Femur (tissue), 1 donor: ENCODE measurements at places on chromosomes 12 and 14.
A peak's percentile ranks its signal among the peaks of the same experiment; 100 is the strongest.

DNA sequence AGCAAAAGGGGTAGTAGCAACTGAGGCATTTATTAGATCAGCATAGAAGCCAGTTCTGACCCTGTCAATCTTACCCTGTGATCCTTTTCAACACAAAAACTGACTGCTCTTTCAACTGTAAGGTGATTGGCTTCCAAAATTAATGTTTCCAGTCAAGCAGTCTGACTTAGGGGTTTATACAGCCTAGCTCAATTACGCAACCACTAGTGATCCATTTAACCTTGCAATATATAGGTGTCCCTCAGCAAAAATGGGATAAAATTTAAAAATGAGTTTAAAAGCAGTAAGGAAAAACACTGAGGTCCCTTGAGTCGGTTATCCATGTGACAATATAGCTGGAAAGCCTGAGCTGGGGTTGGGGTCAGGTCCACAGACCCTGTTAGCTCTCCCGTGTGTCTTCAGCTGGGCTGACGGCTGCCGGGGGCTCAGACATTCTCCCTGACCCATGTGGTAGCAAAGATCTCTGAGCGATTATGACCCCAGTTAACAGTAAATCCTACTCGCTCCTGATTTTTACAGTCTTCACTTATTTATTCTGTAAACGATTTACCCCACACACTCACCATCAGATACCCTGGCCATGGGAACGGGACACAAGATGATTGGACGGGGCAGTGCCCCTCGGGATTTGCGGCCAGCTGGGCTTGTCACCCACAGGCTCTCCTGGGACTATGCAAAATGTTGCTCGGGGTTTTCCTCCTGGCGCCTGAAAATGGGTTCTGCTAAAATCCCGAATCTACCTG is 16.6 kb downstream of the ADGRD1 start:
- peak; percentile 5 for DNase-seq

DNA sequence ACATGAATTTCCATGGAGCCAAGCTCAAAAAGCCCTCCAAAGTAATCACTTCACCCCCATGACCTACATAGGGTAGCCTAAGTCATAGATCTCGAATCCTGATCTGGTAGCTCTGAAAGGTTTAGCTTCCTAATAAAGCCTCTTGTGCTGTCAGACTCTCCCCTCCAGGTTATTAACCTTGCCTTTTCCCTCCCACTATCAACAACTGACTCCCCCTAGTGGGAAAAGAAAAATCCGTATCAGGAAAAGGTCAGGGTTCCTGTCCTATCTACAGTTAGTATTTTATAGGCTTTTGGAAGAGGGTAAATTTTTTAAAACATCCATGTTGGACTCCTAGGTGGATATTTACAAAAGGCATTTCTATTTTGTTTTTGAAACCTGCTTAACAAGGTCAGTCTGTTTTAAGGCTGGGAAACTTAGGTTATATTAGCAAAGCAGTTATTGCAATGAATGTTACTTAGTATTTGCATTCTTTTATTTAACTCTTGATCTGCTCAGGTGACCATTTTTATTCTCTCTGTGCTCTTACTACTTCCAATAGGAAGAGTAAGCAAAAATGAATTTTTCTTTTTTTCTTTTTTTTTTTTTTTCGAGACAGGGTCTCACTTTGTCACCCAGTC is 8.0 kb downstream of the YY1 start:
- no peak for DNase-seq

GRCh38 chr14:104665114-104665656 is 24.2 kb upstream of the INF2 start:
- DNase-seq, result peak; percentile 45

- peak; percentile 9 for DNase-seq
Observed at GRCh38 chr14:64701660-64702059, 2.6 kb upstream of the PLEKHG3 start.

DNA sequence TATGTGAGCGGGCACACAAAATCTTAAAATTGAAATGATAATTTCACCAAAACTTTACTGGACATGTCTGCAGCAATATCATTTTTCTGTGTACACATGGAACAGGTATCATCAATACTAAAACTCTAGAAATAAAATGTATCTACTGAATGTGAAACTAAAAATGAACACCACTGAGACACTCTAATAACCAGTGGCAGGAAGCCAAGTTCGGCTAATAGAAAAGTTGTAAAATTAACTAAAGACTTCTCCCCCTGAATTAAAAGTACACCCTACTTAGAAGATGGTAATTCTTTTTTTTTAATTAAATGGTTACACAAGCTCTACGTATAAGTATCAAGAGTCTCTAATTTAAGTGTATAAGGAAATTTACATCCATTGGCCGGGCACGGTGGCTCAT is 227.2 kb downstream of the MED13L start:
- no peak for DNase-seq

DNA sequence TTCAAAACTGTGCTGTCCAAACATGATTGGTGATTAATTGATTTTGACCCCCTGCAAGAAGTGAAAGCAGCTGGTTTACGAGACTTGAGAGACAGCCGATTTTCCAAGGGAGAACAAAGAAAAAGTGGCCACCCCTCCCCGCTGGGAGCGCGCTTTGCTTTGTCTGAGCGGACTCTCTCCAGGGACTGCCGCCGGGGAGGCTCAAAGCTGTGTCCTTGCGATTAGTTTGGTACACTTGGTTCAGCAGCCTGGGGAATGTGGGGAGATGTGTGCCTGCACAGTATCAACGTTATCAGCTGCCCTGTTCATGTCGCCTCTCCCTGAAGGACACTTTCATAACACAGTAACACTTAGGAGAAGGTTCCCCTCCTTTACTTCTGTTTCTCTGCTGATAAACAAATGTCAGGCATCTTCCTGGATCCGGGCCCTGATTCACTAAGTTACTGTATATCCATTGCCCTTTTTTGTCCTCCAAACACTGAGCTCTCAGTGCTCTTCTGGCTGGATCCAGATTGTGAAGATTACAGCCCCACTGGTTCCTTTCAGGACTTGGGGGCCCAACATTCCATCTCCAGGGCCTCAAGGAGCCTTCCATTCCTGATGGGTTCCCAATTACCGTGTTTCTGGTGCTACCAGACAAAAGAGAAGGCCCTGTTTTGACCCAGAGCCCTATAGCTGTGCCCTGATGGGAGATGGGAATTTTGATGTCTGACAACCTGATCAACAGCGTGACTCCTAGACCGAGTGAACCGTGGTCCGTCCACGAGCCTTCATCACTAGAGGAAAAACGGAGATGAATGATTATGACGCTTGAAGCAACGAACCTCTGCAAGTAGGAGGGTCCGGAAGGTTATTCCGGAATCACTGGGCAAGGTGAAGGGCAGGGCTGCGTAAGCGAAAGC is 31.7 kb upstream of the TUBA1C start:
- peak; percentile 57 for DNase-seq

DNA sequence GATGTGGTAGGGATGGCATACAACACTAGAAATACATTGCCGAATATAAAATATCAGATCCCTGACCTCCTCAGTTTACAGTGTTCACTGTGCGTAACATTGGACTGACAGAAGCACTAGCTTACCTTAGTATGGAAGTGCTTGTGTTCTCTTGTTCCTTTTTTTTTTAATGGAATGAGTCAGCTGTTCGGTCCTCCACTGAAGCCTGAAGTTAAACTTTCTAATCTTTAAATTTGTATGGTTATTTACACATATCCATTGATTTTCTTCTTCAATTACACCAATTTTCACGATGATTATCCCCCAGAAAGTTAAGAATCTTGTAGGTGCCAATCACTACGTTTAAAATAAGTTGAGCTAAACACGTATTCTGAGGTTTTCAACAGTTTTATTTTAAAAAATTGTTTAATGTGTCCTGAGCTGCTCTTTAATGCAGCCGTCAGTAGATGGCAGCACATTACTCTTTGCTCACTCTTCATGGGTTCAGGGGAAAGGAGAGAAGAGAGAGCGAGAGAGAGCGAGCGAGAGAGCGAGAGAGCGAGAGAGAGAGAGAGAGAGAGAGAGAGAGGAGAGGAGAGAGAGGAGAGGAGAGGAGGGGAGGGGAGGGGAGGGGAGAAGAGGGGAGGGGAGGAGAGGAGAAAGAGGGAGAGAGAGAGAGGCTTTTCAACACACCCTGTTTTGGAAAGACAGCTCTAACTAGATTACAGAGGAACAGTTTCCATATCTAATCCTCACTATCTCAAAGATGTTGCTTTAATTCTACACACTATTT is 134.7 kb upstream of the SCAF11 start:
- peak; percentile 61 for DNase-seq

GRCh38 chr14:80047761-80048160 is 163.5 kb downstream of the DIO2 start:
- DNase-seq, result no peak

GRCh38 chr12:109702111-109702841 is 11.3 kb upstream of the FAM222A start:
- no peak for DNase-seq

DNA sequence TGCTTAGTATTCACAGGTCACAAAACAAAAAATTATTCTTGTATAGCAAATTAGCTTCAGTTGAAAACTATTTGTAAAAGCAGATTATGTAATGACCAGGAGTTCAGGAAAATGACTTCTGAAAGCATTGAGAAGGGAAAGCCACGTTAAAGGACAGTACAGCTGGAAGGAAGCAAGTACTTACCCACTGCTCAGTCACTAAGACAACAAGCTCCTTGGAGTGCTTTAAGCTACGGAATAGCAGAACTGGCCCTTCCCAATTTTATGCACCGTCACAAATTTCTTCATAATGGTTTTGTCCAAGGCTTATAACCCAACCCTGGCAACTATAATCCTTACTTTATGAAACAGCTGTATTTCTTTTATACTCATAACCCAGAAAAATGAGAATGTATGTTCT is 13.0 kb upstream of the SNAPC1 start:
- no peak for DNase-seq

GRCh38 chr12:133225527-133225926 is 10.2 kb downstream of the ANHX start:
- DNase-seq, result no peak

GRCh38 chr12:3713483-3713882 is 39.4 kb downstream of the CRACR2A start:
- no peak for DNase-seq

DNA sequence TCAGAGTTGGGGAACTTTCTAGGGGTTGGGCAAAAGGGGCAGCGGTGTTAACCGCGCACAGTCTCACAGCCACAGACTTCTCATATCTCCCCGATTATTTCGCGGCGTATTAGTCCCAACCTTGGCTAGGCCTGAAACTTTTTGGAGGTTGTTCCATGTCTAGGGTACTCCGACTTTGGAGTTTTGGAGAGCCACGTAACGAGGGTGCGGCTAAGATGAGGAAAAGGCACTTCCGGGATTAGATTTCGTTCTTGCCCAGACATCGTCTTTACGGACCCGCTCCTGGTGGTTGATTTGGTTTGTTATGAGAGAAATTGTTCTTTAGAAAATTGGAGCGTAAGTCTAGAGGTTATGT is 513 bp downstream of the CCNK start:
- DNase-seq, result no peak

DNA sequence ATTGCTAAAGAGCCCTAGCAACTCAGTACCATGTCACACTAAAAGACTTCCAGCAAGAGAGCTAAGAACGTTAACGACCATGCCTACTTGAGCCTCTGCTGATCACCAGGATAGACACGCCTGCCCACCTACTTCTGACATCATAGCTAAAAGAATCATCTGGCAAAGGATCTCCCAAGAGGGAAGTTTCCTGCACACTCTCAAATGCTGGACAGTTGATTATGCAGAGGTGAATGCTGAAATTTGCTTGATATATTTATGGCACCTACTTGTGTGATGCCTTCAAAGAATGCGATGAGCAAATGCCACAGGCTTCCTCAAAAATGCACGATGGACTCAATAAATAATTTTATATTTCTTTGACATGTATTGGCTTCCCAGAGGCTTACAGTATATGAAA is 113.6 kb downstream of the GALC start:
- DNase-seq, result no peak

DNA sequence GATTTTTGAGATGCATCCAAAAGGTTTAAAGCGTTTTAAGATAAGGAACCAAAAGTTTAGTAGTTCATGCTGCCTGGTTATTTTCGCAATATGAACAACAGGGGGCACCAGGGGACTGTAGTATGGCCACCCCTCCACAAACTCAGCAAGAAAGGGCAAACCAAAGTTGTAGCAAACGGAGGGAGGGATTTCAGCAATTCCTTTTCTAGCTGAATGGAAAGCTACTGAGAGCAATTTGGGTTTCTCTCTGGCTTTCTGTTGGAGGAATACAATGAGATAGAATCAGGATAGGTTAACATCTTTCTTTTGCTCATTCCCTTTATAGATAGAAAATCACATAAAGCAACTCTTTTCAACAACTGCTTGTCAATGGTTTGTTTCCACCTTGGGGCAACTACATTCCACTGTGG is 62.5 kb downstream of the DRAM1 start:
- DNase-seq, result peak; percentile 76

- DNase-seq, result no peak
Observed at GRCh38 chr12:83322809-83323208, 636.1 kb downstream of the TMTC2 start.

DNA sequence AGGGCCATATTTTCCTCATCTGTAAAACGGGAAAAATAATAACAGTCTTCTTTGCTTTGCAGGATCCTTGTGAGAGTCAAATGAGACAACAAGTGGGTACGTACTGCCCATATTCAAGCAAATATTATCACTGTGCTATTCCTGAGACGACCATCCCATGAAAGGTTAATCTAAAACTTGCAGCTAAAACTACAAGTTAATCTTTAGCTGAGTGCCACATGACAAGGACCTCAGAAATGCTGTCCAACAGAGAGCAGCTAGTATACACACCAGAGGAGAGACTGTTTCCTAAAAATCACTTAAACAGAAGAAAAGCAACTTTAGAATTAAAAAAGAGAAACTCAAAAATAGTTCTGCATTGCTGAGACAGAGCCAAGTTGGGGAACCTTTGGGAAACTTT is 162.7 kb upstream of the TMTC2 start:
- DNase-seq, result no peak

DNA sequence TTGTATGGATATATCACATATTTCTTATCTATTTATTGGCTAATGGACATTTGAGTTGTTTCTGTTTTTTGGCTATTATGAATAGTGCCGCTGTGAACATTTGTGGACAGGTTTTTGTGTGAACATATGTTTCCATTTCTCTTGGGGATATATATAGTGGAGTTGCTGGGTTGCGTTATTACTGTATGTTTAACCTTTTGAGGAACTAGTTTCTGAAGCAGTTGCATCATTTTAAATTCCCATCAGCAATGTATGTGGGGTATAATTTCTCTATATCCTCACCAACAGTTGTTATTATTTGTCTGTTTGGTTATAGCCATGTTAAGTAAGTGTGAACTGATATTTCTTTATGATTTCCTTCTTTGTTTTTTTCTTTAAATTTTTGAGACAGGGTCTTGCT is 10.7 kb downstream of the TCTN2 start:
- no peak for DNase-seq

GRCh38 chr14:51131516-51131915 is 36.6 kb upstream of the TRIM9 start:
- no peak for DNase-seq
